NCI-H1092 treated with DMSO at 0.1 percent for 48 hours (cell line): ENCODE measurements at places on chromosomes 7 and 10.

DNA sequence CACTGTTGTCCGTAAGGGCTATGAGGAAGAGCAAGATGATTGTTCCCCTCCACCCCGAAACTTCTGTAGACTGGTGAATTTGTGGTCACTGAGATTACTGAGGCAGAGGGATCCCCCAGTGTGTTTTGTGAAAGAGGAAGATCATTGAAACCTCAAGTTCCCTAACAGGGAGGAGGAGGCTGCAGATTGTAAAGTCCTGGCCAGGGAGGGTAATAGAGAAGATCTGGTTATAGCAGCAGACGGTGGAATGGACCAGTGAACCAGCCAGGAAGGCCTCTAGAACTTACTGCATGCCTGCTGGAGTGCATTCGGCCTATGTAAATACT lies 31.1 kb downstream of the LMTK2 start:
- DNase-seq, result no peak

DNA sequence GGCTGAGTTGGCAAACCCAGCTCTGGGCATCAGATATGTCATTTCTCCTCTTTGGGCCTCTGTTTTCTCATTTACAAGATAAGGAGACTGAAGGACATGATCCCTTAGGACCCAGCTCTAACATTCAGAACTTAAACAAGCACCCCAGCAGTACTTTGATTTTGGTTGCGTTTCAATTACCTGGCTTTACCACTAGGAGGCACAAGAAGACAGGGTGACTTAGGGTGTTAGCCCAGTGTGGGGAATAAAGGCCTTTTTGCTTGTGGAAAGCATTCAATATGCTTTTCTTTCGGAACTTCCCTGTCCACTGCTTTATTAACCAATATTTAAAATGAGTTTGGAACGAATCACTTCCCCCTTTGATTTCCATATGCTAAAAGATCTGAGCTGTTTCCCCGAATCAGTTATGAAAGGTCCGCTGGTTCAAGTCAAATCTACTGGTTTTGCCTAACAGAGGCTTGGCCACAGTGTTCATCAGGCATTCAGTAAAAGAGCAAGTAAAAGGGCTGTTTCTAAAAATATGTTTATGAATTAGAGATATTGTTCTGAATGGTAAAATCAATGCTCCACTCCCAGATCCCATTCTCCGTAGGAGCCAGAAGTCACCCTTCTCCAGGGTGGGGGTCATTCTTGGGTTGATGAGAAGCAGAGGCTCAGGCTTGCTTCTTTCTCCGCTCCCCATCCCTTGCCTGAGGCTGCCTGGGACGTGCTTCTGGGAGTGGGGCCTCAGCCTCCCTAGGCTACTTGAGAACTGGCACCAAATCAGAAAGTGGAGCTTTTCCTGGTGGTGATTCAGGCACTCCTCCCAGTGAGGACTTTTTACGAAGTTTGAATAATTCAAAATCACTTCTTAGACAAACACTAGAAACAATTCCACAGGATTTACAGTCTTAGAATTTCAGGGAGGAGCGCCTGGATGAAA lies 105.5 kb downstream of the MYOF start:
- DNase-seq, result peak; percentile 71

DNA sequence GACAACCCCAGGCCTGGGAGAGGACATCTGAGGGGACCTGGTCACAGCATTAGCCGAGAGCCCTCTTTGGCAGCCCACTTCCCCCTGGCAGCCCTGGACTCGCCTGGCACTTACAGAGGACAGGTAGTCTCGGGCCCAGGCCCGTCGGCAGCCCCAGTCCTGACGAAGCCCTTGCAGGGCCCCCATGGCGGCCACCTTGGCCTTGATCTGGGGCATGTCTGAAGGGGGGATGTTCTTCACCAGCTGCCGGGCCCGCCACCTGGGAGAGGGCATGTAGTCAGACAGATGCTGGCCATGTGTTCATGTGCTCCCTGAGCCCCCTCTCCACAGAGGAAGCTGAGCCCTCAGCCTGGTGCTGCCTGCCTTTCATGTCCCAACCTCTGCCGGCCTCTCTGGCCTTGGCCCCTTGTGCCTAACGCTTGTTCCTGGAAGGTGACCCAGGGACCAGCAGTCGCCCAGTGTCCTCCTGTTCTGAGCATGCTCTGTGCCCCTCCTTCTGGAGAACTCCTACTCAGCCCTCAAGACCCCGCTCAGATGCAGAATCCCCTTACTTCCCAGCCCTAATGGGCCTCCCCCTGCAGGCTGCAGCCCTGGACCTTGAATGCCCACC lies 13.9 kb downstream of the MYO1G start:
- no peak for DNase-seq

DNA sequence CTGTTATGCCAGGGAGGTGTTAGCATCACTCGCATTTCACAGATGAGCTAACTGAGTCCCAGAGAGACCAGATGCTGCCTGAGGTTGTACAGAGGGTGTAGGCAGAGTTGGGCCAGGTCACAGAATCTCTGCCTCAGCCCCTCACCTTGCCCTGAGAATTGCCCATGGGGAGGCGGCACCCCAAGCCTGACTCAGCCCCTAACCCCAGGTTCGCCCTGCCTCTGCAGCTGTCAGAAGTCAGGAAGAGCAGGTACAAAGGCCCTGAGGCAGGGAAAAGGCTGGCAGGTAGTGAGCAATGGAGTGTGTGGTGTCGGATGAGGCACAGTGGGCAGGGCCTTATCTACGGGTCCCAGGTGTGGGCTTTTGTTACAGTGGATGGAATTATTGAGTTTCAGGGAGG lies 79.4 kb downstream of the MYL10 start:
- no peak for DNase-seq

DNA sequence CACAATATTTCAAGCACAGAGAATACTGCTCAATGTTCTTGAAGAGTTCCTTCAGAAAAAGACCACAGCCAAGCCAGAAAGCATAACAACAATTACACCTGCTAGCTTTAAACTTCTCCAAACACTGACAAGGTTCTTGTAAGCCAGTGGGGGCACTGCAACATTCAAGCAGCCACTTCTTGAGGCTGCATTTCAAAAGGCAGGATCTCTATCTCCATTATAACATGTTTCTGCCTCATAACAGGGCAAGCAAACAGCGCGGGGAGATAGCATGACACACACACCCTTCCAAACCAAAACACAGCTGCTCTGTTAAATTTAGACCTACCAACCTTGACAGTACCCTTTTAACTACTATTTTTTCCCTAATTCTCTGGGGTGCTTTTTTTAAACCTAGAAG lies 30.8 kb downstream of the CHCHD3 start:
- DNase-seq, result no peak

DNA sequence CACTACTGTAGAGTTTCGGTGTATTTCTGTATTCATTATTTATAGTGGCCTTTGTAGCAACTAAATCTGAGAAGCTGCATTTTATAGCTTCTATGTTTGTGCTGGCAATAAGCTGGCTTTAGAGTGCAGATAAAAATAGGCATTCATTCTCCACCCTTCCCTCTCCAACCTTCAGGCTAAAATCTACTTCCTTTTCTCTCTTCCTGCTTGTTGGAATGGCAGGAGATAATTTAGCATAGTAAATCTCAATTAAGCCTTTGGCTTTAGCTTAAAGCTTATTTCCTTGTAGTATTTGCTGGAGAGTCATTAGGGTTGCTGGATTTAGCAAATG lies 58.5 kb downstream of the CPVL start:
- peak; percentile 37 for DNase-seq

DNA sequence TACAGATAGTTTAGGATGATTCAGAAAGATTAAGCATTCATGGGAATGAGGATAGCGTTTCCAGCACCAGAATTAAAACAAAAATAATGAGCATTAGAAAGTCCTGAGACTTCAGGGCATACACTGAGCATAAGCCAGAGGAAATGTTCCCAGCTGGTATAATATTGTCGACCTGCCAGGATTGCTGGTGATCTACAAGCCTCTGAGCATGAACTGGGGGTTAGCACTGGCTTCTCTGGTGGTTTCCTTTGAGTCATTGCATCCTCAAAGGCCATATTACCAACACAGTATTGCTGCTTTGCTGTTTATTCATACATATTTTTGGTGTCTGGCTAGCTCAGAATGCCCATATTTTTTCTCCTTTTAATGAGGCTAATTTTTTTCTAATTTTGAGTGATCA lies 10.7 kb upstream of the ATRNL1 start:
- DNase-seq, result no peak

DNA sequence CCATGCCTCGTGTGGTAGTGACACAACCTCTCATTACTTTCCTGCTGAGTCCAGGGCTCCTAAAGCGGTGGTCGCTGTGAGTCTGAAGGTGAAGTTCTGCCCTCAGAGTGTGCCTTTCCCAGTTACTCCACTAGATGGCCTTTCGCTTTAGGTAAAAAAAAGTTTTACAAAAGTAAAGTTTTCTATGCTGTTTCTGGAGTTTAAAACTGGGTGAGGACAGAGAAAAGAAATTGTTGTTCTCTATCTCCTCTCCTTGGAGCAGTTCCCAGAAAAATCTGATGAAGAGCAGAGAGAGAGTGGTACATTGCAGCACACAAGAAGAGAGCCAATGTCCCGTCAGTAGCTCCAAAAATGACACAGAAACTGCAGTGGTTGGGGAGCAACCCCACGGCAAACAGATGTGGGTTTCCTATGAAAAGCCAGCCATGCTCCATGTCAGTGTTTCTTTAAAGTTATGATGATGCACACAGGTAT lies 257.1 kb downstream of the GLI3 start:
- no peak for DNase-seq

DNA sequence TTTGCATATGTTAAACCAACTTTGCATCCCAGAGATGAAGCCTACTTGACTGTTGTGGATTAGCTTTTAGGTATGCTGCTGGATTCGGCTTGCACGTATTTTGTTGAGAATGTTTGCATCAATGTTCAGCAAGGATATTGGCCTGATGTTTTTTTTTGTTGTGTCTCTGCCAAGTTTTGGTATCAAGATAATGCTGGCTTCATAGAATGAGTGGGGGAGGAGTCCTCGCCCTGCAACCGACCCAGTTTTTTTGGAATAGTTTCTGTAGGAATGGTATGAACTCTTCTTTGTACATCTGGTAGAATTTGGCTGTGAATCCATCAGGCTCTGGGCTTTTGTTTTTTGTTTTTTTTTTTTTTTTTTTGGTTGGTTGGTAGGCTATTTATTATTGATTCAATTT lies 147.9 kb downstream of the AHR start:
- DNase-seq, result no peak

GRCh38 chr7:156475179-156475578 lies 165.4 kb upstream of the RNF32 start:
- DNase-seq, result no peak

GRCh38 chr10:73159038-73159648 lies 8.7 kb downstream of the ECD start:
- DNase-seq, result peak; percentile 23

DNA sequence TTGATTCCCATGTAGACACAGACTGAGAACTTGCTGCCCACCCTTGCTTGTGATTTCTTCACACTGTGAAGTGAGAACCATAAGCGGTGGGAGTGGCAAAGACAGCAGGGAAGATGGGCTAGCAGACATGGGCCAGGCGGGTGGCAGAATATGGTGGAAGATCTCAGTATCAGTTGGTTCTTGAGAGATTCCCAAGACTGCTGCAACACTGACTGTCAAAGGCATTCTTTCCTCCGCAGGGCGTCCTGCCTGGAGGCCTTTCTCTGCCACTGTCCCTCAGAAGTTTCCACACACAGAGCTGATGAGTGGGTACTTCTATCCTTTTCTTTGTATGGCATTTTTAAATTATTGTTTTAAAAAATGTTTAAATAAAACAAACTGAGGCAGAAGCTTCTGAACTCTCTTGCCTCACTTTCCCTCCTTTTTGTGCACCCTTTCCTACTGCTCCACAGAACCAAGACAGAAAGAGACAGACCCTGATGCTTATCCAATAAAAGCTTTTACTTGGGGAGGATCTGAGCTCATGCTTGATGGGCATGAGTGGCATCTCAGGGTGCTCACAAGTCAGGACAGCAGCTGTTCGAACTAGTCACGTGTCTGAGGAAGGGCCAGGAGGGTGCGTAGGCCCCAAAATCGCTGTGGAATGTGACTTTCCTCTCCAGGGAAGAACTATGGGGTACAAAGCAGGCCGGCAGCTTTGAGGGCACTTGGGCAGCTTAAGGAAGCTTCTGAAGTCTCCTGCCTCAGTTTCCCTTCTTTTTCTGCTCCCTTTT lies 104.7 kb upstream of the PCGF5 start:
- no peak for DNase-seq

DNA sequence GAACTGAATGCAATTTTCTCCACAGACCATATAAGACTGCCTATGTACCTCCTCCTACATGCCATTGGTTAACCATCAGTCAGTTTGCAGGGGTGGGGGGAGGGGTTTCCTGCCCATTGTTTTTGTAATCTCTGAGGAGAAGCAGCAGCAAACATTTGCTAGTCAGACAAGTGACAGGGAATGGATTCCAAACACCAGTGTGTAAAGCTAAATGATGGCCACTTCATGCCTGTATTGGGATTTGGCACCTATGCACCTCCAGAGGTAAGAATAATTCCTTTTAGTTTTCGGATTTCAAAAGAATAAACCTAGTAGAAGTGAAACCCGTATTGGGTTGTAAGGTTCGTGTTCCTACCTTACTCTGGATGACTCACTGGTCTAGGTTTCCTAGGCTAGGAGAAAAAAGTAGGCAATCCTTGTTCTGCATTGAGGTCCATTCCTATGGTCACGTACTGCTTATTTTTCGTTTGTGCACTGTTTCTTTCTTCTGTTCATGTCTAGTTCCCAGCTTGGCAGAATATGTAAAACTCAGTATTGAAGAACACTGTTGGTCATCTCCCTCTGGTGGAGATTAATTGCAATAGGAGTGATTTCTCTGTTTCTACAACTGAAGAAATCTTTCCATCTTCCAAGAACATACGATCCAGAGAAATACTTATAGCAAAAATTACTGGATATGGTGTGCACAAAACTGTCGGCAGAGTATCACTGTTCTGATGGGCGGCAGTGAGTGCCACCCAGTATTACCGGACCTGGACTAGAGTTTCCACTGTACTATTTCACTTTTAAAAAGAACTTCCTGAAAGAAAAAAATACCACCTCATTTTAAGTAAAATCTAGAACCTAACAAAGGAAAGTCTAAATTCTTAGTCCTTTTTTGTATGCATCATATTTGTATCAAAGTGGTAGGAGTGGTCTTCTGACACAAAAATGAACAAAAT lies at the start of gene AKR1C3:
AKR1C3 (plus strand) TSS at position 150 of the 941 bp plus-strand sequence; CDS start at position 181, 31 bp downstream.
- DNase-seq, result peak; percentile 1

DNA sequence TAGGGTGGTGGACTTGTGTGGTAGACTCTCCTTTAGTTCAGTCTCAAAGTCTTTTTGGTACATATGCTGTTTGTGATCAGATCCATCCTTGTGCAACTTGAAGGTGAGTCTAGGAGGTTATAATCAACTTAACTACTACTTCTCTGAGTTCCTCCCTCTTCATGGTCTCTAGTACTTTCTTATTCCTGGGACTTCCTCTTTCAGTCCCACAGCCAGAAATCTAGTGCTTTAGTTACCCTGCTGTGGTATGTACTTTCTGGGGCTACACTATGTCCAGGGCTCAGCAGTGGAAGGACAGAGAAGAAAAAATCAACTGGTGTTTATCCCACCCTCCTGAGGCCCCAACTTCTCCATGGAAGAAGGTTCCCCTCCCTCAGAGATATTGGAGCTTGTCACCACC lies 19.4 kb upstream of the ATAD1 start:
- DNase-seq, result no peak

GRCh38 chr10:118035354-118036005 lies 11.3 kb downstream of the RAB11FIP2 start:
- no peak for DNase-seq
